ENCODE measurements at places on chromosomes 16 and 17.

DNA sequence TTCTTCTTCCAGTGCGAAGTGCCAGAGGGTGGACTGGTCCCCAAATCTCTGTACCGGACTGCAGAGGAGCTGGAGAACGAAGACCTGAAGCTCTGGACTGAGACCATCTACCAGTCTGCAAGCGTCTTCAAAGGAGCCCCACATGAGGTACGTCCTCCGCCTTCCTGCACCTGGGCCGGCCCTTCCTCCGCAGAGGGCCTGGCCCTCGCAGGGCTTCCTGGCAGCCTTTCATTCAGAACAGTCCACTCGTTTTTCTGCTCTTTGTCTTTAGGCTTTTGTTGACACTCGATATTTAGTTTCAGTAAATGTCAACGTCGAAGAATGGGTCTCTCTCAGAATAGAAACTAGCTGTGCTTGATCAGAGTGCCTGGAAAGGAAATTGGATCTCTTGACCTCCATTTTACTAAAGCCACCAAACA lies 68.6 kb downstream of the SEC14L1 start:
- DNase-seq: no peak

- peak; percentile 86 for DNase-seq
These were observed at the start of gene GABARAP for GRCh38 chr17:7241783-7242716. Gene GABARAP (minus strand): TSS chr17:7242449. CDS start chr17:7242330, 119 bp downstream.

GRCh38 chr16:59574296-59574695 lies 840.2 kb upstream of the GOT2 start:
- no peak for DNase-seq

DNA sequence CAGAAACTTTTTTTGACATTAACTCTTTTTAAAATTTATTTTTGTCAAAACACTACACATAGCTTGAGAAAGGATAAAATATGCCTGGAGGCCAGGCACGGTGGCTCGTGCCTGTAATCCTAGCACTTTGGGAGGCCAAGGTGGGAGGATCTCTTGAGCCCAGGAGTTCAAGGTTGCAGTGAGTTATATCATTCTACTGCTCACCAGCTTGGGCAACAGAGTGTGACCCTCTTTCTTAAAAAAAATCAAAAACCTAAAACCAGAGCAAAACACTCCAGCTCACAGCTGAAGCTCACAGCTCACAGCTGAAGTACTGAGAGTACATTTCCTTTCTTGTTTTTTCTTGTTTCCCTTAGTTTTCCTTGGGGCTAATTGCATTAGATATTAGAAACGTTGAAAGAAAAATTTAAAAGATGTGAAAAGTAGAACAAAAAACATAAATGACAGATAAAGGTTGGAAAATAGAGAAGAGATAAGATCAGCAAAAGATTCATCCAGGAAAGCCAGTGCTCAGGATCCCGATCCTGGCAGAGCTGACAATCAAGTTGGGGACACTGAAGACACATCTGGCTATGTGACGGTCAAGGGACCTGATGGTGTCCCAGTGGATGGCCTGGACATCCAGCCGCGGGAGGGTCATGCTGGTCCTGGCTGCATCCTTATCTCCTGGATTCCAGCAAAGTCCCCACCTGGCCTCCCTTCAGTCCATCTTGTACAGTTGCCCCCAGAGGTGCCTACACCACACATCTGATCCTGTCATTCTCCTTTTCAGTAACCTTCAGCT lies 9.8 kb downstream of the CHST6 start:
- no peak for DNase-seq

GRCh38 chr17:42913981-42914617 lies 13.5 kb downstream of the G6PC1 start:
- DNase-seq: no peak

DNA sequence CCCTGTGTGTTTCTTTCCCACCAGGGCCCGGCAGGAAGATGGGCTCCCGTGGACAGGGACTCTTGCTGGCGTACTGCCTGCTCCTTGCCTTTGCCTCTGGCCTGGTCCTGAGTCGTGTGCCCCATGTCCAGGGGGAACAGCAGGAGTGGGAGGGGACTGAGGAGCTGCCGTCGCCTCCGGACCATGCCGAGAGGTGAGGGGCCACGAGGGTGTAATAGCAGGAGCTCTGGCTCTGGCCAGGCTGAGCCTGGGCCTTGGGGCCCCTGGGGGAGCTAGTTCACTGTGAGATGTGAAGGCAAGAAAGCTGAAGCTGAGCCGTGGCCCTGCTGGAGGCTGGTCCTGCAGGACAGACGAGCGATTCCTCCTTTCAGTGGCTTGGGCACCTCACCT lies 20.0 kb downstream of the C1QTNF1 start:
- no peak for DNase-seq

DNA sequence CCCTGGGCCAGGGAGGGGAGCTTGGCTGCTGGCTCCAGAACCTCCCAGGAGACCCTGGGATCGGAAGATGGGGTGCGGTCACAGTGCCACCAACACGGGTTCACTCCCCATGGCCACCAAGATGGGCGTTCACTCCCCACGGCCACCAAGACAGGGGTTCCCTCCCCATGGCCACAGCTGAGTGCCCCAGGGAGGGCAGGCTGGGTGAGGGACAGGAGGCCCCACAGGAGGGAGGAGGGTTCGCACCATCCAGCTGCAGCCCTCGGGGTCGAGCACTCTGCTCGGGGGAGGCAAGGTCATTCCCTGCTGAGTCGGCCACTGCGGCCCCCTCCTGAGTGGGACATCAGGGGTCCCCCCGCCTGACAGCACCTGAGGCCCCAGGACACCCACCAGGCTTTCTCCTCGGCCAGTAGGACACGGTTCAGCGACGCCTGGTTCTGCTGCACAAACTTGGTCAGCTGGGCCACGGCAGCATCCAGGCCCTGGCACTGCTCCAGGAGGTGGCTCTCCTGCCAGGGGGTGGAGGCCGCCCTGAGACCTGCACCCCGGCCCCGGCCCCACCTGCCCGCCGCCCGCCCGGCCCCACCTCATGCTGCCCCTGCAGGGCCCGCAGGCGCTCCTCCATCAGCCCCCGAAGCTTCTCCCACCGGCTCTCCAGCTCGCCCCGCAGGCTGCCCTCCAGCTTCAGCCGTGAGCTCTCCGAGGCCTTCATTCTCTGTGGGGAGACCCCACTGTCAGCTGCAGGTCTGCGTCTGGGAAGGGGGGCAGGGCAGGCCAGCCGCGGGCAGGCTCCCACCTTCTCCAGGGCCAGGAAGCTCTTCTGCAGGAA lies 5.9 kb downstream of the CCDC154 start:
- DNase-seq: no peak

DNA sequence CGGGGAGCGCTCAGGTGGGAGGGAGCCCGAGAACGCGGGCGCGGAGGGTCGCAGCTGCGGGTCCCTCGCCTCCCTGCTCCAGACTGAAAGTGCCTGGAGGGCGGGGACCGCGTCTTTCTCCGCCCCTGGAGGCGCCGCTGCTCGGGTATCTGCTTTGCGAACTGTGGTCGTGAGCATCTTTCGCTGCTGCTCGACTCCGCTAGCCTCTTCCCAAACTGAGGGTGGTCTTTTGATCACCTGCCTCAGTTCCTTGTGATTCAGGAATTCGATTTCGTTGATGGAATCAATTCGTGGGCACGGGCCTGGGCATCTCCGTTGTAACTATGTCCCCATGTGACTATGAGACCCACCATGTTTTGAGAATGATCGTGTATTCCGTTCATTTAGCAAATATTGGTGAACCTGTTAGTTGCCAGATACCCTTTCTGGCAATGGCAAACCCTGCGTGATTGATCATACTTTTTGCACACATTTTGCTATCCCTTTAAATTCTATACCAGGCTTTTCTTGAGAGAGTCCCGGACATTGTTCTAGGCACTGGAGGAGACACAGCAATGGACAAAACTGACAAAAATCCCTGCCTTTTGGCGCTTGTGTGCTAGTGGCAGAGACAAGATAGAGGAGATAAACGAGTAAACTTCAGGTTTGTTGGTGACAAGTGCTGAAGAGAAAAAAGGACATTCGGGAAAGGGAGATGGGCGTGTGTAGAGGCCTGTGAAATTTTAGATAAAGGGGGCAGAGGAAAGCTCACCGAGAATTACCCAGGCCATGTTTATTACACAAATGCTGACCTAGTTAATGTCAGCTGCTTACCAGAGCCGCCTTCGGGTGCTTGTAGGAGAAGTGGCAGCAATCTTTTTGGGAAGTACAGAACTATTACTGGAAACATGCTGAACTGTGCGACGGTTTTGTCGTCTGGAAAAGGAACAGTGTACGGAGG lies 948 bp downstream of the UTP18 start:
- DNase-seq: no peak

- no peak for DNase-seq
These were observed 6.1 kb upstream of the PRSS8 start for GRCh38 chr16:31141489-31142108.

- no peak for DNase-seq
These were observed 10.4 kb downstream of the RAI1 start for GRCh38 chr17:17691468-17692263.

GRCh38 chr16:85527042-85527766 lies 85.9 kb upstream of the GSE1 start:
- DNase-seq: no peak

- no peak for DNase-seq
These were observed 8.1 kb upstream of the ABCA5 start for GRCh38 chr17:69335058-69335457.

DNA sequence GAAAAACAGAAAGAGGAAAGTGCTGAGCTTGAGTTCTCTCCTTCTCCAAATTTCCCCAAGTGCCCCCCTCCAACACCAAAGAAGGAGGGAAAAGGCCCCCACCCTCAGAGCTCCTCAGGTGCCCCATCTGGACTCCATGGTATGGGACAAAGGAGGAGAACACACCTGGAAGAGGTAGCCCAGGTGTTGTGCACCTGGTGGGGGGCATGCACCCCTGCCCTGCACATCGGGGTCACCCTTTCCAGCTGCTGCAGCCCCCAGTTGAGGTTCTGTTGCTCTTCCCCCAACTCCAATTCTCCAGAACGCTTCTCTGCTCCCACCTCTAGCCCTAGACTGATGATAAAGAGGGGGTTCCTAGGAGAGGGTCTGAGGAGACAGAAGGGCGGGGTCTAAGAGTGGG lies 3.0 kb upstream of the COL1A1 start:
- DNase-seq: no peak

- DNase-seq: no peak
These were observed 7.7 kb downstream of the RTN4RL1 start for GRCh38 chr17:2017274-2017941.

DNA sequence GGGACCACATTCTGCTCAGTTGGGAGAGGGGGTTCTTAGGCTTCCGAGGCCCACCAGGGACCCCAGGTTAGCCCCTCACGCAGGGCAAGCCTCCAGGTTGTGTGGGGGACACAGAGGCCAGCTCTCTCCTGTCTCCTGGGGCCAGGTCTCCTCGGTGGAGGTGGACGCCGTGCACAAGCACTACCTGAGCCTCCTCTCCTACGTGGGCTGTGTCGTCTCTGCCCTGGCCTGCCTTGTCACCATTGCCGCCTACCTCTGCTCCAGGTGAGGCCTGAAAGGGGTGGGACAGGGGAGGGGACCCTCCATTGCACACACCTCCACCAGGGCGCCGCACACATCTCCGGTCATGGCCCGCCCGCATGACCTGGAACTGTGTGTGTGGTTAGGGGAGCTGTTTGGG lies 10.9 kb upstream of the ADGRG3 start:
- no peak for DNase-seq

DNA sequence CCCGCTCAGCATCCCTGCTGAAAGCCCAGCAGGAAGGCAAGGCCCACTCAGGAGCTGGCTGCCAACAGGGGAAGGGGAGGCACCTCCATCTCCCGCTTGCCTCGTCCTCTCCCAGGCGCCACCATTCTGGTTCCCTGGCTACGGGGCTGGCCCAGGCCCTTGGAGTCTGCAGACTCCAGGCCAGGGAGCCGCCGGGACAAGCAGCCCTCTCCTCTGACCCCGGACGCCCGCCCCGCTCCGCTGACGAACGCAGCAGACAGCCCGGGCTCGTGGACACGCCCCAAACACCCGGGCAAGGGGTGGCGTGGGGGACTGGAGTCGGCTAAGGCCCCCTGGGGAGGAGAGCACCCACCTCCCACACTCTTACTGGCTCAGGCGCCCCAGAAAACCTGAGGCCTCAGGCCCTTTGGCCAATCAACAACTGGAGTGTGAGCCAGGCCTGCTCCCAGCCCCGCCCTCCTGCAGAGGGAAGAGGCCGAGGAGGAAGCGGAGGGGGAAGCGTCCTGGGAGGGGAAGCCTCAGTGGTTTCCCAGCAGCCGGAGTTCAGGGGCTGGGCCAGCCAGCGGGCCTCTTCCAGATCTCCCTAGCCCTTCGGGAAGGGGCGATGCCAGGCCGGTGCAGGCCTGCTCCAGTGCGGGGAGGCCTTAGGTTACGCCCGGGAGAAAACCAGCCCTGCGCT lies 4.2 kb downstream of the MNT start:
- DNase-seq: peak; percentile 10

GRCh38 chr16:88337021-88337420 lies 45.7 kb upstream of the ZNF469 start:
- no peak for DNase-seq

DNA sequence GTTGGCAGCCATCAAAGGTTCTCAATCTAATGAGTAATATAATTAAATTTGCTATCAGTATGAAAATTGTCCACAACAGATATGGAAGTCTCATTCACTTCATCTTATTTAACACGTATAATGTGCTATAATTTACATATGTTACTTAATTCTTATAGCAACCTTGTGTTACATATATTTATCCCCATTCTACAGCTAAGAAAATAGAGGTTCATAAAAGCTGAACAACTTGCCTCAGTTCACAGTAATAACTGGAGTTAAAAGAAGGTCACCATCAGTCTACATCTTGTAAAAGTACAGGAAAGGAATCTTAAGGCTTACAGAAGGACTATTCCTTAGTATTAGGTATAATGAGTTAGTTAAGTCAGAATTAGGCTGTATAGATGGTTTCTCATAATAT lies 27.9 kb downstream of the STXBP4 start:
- no peak for DNase-seq

- no peak for DNase-seq
These were observed 746 bp upstream of the TMEM132E start for GRCh38 chr17:34578656-34579016.

DNA sequence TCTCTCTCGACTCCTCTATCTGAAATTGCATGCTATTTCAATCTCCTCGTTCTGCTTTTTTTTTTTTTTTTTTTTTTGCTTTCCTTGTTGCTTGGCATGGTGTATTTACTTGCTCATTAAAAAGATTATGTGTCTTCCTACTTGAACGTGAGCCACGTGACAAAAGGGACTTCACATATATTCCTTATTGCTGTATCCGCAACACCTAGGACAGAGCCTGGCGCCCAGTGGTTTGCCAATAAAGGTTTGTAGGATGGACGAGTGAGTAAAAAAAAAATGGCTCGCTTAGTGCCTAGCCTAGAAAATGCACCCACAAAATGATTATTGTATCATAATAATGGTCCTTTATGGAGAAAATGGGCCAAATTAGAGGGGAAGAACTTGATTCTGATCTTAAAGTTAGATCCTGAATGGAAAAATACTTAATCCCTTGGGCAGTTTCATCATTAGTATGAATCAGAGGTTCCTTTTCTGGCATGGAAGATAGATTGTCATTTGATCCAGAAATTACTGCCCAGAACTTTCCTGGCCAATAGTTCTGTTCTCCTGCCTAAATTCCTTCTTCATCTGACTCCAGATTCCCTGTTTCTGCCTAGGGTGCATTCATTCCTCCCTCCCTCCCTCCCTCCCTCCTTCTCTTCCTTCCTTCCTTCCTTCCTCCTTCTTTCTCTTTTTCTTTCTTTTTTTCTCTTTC lies 13.6 kb upstream of the TMEM220 start:
- DNase-seq: no peak

GRCh38 chr16:1354815-1355540 lies 3.2 kb downstream of the GNPTG start:
- no peak for DNase-seq

GRCh38 chr16:27943766-27944165 lies 119.7 kb downstream of the GSG1L start:
- DNase-seq: no peak

- no peak for DNase-seq
These were observed 8.3 kb downstream of the C1QTNF1 start for GRCh38 chr17:79031996-79032875.

GRCh38 chr16:80440667-80441066 lies 100.1 kb upstream of the DYNLRB2 start:
- no peak for DNase-seq

All from stimulated activated naive CD4-positive, alpha-beta T cell treated with Interleukin-2 at 50 U/mL for 16 hours (primary cell).